Neuronal stem cell (in vitro differentiated cells): ENCODE measurements at places on chromosomes 6 and 20.

- no peak for DNase-seq
These were observed 715.1 kb downstream of the PTPRT start for GRCh38 chr20:42474646-42475045.

- no peak for DNase-seq
These were observed 93.6 kb downstream of the CDH4 start for GRCh38 chr20:61345656-61346055.

- no peak for DNase-seq
These were observed 40.1 kb downstream of the TRAF3IP2 start for GRCh38 chr6:111565326-111566221.

- DNase-seq, result no peak
These were observed 109.0 kb downstream of the ZFP64 start for GRCh38 chr20:52082612-52083011.
